Left lung (tissue), 14 donors: ENCODE measurements at places on chromosomes 4 and X. TPM values are rescaled to one million over a fixed set of nuclear protein-coding genes. Genes with fewer than 3 reads are reported as not detected.

DNA sequence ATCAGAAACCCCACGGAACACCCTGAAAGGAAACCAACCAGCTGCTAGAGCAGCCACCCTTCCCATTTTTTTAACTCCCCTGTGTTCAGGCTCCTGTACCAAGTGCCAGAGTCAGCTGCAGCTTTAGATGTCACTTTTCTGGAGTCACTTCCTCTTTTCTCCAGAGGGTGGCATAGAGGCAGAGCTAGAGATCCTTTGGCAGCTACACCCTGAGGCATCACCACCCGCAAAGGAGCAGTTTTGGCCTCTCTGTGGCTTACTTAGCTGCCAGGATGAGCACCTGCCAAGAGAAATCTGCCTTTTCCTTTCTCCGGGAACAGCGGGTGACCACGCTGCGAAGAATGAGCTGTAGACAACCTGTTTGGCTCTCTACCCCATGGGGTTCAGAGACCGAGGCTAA lies 58.0 kb upstream of the CHRDL1 start:
- DNase-seq, result no peak

The ADGRG4 gene
- polyA plus RNA-seq, result not detected

GRCh38 chr4:1567808-1568581 lies 116.1 kb downstream of the FAM53A start:
- DNase-seq, result peak; percentile 79

The KLHL13 gene
- 3.8 TPM for polyA plus RNA-seq

GRCh38 chrX:131917588-131917987 lies 105.5 kb upstream of the STK26 start:
- DNase-seq, result no peak

DNA sequence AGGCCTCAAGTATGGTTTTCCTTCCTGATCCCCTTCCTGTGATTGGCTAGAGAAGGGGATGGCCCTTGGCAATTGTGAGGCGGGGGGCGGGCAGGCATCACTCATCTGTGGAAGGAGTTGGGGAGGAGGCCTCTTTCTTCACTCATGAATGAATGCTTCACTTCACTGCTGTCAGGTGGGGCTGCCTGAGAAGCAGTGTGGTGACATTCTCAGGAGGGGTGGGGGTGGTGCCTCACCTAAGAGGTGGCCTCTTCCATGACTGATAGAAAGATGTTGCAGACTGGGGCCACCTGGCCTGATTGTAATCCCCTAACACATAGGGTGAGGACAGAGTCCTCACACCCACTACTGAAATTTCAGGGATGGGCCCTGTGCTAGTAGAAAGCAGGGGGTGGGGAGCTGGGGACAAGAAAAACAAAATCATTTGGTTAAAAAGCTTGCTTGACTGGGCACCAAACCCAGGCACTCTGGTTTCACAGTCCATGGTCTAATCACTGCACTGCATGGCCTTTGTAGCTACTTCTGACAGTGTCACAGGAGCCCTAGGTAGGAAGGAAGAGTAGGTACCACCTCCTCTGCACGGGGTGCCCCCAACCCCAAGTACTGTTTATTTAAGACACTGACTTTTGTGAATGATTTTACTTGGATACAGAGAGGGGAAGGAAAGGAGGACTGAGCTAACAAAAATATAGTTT lies 5.6 kb upstream of the HOPX start:
- no peak for DNase-seq

DNA sequence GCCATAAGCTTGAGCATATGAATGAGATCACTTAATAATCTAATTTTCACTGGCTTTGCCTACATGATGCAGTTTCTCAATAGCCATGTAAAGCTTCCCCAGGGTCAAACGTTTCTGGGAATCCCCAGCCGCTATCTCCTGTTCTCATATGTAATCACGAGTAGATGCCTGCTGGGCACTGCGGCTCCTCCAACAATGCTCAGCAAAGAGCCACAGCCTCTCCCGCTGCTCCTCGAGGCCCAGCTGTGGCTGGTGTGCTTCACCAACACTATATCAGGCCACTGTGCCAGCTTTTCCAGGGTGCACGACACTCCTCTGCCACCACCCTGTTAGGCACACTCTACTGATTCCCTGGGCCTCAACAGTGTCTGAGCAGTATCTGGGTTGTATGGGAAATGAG lies 78.3 kb upstream of the RASGEF1B start:
- no peak for DNase-seq

DNA sequence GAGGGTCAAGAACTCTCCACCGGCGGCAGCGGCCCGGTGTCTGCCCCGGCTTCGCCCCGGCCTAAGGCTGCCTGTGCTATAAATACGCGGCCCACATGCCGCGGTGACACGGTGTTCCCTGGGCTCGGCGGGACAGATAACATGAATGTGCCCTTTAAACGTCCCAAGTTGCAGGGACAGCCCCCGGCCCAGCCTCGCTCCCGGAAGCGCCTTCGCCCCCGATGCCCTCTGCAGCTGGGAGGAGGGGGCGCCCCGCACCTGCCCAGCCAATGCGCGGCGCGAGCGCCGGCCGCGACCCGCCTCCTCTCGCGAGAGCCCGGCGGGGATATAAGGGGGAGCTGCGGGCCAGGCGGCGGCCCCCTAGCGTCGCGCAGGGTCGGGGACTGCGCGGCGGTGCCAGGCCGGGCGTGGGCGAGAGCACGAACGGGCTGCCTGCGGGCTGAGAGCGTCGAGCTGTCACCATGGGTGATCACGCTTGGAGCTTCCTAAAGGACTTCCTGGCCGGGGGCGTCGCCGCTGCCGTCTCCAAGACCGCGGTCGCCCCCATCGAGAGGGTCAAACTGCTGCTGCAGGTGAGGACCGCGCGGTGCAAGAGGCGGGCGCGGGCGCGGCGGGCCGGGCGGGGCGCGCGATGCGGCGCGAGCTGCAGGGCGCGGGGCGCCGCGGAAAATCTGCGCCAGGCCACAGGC lies at the start of gene SLC25A4:
Gene SLC25A4, plus strand, starts transcription at position 355 of the 689 bp plus-strand sequence. Its CDS starts 107 bp downstream, at position 462.
- peak; percentile 80 for DNase-seq
